H1 (cell line): ENCODE measurements at places on chromosomes 7 and 10. TPM values are rescaled to one million over a fixed set of nuclear protein-coding genes. Genes with fewer than 3 reads are reported as not detected.

- DNase-seq = no peak
Measured at GRCh38 chr7:23530405-23530804, 1.4 kb downstream of the TRA2A start.

GRCh38 chr7:112981966-112982365, 104.7 kb downstream of the GPR85 start:
- no peak for DNase-seq

Gene NEURL1
- 0.52 and 0.54 TPM in 2 replicates for polyA plus RNA-seq

GRCh38 chr7:45563401-45563800, 10.8 kb upstream of the ADCY1 start:
- DNase-seq = no peak

DNA sequence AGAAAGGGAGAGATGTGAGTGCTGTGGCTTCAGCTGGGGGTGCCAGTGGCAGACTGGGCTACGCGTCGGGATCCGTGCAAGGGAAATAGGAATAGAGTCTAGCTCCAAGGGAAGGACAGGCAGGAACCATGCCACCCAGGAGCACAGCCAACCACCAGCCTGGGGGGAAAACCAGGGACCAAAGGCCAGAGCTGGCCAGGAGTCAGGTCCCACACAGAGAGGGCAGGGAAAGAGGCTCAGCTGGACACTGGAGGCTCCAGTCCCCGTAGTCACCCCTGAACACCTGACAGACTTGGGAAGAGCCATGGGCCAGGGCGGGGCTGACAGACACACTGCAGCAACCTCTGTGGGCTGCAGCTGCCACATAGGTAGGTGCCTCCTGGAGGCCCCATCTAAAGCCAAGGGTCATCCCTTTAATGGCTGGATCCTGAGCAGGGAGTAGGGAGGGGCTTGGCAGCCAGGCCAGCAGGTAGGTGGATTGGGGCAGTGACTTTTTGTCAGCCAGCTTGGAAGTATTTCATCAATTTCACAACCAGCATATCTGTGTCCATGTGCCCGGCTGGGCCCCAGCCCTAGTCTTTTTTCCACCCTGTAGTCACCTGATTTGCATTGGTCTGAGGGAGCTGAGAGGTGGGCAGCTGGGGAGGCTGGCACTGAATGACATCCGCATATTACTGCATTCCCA, 163.2 kb downstream of the SH2D4B start:
- no peak for DNase-seq

Gene GHITM
- 55.0 and 86.2 TPM in 2 replicates for polyA plus RNA-seq

DNA sequence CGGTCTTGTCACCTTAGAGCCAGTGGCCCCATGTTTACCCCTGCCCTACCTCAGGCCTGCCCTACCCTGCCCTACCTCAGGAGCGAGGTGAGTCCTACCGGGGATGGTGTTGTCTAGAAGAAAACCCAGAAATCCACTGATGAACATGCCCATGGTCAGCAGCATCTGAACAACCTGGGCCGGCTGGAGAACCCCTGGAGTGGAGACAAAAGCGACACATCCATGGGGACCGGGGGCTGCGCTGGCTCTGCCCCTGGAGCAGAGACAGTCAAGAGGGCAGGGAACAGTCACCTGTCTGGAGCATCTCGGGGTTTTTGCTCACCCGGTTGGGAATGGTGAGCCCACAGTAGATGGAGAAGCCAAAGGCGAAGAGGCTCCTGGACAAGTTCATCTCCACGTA, 36.3 kb downstream of the STRA8 start:
- no peak for DNase-seq

DNA sequence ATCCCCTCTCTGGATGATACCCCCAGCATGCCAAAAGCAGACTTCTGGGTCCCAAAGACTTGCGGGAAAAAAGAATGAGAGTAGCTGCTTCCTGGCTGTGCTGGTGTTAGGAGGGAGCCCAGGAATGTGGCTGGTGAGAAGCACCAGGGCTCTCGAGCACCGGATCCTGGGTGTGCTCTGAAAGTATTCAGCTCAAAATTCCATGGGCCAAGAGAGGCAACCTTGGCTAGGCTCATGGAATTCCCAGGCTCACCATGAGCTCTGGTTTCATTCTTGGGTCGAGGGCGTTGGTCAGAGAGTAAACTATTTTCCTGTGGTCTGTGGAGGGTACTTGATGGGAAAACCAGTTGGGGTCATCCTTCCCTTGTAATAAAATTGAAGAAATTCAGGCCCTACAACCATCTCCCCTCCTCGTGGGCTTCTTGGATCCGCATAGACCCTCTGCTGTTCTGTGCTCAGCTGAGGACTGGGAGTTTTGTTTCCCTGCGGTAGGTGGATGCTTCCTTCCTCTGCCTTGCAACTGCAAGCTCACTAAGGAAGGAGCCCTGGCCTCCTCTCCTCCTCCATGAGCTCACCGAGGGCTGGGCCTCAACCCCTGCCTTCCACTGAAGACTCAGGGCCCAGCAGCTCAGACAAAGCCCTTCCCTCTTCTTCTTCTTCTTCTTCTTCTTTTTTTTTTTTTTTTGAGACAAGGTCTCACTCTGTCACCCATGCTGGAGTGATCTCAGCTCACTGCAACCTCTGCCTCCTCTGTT, 34.5 kb upstream of the AQP1 start:
- DNase-seq = no peak

- DNase-seq = no peak
Measured at GRCh38 chr10:22803261-22803885, 89.0 kb upstream of the PIP4K2A start.

Gene NYAP1
- 1.9 and 5.0 TPM in 2 replicates for polyA plus RNA-seq

Gene TMEM176B
- 2.1 and 2.2 TPM in 2 replicates for polyA plus RNA-seq

DNA sequence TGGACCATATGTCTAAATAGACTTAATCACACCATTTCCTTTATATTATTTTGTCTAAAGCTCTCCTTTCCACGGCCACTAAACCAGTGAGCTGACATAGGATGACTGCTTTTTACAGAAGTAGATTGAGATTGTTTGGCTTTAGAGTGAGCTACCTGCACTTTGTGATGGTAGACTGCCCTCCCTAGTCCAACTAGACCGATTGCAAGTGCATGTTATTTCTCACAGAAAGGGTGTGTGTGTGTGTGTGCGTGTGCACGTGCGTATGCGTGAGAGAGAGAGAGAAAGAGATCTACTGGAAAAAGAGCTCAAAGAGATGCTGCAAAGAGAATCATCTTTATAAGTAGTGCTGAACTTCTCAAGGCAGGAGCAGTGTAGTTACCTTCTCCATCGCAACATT, 60.7 kb downstream of the VCL start:
- no peak for DNase-seq

DNA sequence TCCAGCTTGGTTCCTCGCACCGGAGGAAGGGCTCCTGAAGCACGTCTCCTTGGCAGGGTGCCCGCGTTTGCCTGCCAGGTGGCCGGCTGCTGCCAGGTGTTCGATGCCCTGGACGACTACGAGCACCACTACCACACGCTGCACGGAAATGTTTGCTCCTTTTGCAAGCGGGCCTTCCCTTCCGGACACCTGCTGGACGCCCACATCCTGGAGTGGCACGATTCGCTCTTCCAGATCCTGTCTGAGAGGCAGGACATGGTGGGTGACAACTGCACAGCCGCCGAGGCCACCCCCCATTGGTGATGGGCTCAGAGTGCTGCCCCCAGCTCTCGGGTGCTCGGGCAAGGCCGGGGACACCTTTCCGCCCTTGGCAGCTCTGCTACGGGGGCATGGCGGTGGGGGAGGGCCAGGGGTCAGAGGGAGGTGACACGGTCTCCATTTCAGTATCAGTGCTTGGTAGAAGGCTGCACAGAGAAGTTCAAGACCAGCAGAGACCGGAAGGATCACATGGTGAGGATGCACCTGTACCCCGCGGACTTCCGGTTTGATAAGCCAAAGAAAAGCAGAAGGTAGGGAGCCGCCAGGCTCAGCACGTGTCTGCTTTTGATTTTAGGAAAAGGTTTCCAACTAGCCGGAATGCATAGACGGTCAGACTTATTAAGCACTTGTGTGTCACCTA, 1.1 kb downstream of the ZNF511 start:
- no peak for DNase-seq

GRCh38 chr10:72002354-72003295, 38.4 kb downstream of the CHST3 start:
- no peak for DNase-seq

Gene CALHM3
- 0.42 and 0.60 TPM in 2 replicates for polyA plus RNA-seq

DNA sequence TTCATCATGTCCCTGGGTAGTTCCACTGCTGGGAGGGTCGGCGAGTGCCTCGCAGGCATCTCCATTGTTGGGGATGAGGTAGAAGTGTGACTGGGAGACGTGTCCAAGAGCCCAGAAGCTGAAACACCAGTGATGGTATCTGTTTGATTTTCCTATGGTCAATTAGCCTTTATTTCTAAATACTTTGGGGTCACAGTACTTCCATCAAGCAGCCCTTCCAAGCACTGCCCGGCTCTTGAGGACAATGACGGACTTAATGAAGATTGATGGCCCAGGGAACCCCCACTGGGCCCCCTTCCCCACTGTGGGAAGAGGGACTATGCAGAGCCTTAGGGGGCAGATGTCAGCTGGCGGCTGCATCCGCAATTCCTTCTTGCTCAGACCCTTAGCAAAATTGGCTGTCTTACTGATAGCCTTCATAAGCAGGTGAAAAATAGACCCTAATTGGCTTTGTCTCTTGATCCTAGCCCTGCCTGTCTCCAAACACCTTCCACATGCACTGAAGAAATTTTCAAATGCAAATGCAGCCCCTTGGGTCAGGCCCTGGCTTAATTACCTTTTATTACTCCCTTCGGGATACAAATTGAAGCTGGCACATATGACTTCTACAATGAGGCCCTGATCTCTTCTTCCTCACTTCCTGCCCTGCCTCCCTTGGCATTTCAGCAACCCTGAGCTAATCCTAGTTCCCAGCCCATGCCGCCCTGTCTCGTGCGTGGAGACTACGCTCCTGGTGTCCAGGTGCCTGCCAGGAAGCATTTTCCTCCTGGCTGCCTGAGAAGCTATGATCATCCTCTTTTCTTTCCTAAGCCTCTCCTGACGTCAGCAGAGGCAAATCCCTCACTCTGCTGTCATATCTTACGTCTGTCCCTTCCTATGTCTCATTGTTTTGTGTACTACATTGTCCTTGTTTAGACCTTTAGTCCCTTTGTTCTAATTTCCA, 124.5 kb upstream of the GDF10 start:
- no peak for DNase-seq

- peak; percentile 54 for DNase-seq
Measured at GRCh38 chr10:3045471-3046209, 21.7 kb upstream of the PFKP start.

GRCh38 chr7:23445326-23445725, 25.0 kb downstream of the IGF2BP3 start:
- DNase-seq = no peak

DNA sequence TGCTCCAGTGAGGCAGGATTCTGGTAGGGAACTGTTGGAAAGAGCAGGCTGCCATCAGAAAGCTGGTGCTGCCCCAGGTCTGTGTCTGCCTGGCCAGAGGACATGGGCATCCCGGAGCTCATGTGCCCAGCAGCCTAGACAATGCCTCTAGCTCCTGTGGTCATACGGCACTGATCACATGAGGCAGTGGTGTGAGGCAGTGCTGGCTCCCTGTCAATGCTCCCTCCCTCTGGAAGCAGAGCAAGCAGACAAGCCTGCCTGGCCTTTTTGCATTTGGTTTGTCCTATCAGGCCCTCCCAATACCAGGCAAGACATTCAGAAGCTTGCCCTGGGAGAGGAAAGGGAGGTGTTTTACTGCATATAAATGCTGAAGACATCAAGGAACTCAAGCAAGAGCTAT, 19.5 kb upstream of the MMP21 start:
- no peak for DNase-seq

Gene PSMC2
- polyA plus RNA-seq = 50.5 and 80.9 TPM in 2 replicates

GRCh38 chr10:69800109-69800508, 1.6 kb upstream of the COL13A1 start:
- DNase-seq = peak; percentile 74

DNA sequence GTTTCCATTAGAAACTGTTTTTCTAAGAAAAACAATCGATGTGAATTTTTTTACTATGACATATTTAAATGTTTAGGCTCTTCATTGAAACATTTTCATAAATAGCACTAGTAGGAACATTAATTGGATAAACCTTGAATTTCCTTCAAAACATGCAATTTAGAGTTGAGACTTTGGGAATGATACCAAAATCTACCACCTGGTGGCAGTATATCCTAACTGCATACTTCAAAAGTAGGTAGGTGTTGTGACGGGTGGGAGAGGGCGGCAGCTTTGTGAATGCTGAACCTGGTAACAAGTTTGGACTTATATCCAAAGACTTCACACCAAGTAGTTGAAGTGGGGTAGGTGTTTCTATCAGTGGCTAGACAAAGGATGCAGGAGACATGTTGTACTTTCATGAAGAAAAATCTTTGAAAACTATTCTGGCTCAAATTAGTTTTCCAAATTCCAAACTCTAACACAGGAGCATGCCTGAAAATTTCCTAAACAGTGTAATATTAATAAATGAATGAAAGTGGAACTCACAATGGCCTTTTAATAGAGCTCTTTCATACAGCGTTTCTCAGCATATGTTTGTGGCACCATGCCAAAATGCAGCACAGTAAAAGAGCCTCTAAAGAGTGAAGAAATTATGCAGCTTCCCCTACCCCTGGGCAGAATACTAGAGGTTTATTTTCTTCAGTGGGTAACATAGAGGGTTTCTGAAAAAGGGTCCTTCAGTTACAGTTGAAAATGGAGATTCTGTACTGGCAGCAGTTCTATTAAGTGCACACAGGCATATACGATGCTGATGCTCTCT, 201.0 kb upstream of the TPK1 start:
- DNase-seq = peak; percentile 21
